Activated CD4-positive, alpha-beta memory T cell treated with anti-CD3 and anti-CD28 coated beads, Interleukin-2, amount 10 ng/mL, durations not matched to agents 7 days and 5 days (primary cell): ENCODE measurements at places on chromosomes 4 and X.

DNA sequence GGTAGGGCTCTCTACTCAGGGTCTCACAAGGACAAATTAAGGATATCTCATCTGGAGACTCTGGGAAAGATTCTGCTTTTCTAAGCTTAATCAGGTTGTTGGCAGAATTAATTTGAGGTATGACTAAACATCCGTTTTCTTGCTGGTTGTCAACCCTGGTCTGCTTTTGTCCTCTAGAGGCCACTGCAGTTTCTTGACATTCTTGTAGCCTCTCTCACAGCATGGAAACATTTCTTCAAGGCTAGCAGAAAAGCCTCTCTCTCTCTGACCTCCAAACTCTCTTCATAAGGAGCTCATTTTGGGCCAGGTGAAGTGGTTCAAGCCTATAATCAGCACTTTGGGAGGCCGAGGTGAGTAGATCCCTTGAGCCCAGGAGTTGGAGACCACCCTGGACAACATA lies 749.5 kb upstream of the PCDH7 start:
- no peak for DNase-seq

DNA sequence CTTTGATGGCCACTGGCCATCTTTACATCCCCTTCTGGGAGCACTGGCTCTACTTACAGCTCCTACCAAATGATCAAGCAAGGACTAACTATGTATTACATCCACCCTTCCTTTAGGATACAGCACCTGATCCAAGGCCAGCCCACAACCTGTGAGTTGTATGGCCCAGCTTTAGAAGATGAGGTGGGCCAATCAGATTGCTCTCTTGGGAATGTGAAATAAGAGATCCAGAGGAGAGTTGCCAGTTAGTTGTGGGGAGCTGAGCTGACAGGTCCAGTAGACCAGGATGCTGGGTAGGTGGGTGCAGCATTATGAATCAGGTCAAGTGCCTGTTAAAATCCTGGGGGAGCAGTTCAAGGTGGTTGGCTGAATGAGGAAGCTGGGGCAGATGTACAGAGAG lies 111.5 kb downstream of the GNL3L start:
- no peak for DNase-seq

DNA sequence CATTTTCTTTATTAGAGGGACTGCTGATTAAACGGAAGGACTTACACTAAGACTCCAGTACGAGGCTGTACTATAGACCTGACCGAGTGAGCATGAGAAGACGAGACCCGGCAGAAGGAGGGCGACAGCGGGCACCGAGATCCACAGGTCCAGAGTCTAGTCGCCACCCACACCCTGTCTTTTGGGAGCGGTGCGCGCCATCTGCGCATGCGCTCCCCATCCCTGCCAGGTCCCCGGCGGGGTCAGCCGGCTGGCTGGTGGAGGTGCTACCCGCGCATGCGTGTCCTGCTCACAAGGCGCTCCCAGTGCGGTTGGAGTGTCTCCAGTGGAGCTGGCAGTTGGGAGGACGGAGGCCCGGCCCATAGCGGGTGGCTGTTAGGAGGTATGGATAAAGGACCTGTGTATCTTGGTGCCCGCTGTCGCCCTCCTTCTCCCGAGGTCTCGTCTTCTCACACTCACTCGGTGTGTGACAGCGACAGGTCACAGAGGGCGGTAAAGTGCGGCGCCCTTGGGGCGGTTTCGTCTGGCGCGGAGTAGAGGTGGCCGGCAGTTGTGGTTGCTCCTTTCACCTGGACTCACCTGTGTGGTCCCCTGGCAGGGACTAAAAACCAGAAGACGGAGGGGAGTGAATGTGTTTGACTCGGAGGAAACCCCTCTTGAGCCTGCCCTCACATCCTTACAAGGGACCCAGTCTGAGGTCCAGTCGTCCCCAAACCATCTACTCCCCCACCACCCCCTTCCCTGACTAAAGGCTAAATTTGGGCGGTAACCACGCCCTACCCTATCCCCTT lies 7.6 kb upstream of the HSD17B10 start:
- peak; percentile 83 for DNase-seq

DNA sequence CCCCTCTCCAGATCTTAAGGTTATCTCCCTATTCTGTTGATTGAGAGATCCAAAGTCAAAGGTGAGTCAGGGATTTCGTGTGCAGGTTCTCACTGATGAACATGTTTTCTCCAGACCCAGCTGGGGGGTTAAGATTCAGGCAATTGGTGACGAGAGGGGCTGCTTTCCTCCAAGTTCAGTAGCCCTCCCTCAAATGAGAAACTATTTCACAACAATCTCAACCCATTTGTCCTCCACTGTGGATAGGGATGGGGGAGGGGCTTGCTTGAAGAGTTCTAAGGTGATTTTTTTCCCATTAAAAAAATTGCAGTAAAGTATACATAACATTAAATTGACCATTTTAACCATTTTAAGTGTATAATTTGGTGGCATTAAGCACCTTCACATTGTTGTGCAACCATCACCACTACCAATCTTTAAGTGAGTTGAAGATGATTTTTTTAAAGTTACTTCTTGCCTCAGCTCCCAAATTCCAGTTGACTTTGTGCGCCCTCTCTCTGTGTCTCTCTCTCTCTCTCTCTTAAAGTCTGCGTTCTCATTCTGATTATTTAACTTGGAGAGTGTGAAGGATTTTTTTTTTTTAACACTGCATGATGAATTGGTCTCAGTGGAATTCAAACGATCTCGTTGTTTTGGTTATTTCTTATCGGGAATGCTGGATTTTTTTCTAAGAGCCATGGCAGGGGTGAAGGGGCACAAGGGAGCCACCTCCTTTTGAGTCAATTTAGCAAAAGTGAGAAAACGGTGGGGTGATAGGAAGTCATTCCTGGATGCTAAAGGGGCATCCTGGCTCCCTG lies 175.9 kb downstream of the SHROOM3 start:
- DNase-seq = no peak

DNA sequence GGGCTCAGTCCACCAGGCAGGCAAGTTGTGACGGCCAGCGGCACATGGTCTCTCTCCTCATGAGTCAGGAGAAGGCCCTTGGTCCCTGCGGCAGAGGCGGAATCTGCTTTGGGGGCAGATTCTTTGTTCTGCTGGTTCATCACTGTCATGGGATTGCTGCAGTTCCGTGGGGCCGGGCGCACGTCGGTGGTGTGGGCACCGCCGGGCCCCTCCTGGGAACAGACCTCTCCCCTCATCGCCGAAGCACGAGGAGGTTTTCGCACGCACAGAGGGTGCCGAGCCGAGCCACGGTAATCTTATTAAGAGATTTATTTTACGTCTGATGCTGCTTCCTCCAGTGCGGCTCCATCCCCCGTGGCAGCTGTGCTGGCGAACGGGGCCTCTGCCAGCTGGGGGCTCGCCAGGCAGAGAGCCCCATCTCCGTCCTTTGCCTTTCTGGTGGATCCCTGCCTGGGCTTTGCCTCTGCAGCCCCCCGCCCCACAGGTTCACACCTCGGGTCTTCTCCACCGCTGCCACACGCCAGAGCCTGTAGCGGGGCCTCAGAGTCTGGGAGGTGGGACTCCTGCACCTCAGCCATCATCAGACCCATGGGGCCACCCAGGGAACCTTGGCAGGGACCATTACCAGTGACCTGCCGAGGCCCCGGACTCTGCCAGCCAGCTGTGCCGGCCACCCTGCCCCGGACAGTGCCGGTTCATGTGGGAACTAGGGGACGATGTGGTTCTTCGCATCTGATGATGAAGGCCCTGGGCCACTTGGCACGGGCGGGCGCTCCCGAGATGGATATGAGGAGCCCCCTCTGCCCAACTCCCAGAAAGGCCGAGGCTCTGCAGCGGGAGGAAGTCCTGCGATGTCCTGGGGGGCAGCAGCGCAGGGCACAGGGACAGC lies 86.7 kb upstream of the NKX1-1 start:
- no peak for DNase-seq

DNA sequence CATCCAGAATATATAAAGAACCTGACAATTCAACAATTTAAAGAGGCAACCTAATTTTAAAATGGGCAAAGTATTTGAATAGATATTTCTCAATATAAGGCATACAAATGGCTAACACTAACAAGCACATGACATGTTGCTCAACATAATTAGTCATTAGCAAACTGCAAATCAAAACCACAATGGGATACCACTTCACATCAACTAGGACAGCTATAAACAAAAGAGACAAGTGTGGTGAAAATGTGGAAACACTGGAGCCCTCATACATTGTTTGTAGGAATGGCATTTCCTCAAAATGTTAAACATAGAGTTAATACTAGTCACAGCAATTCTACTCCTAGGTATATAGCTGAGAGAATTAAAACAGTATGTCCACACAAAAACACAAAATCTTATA lies 96.7 kb downstream of the CORIN start:
- no peak for DNase-seq

DNA sequence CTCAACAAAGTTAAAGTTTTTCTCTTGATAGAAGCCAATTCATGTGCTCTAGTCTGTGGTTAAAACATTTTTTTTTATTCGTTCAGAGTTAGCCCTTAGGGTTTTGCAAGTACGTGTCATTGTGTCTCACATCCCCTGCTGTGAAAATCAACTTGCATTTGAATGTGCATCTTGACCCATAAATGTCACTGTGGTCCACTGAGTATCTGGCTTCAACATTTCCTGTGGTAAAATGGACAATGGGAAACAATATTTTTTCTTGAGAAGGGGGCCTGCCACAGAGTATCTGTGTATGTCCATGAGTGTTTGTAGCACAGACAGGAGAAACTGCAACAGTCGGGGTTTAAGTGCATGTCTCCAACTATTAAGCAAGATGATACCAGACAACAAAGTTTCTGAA lies 554.8 kb upstream of the TENM3 start:
- no peak for DNase-seq

- no peak for DNase-seq
These were observed 49.2 kb upstream of the TLR2 start for GRCh38 chr4:153634738-153635353.

GRCh38 chrX:100695991-100696390 lies 35.9 kb downstream of the SYTL4 start:
- DNase-seq = no peak
